Lung (tissue), 17 donors: ENCODE measurements at places on chromosomes 6 and 20. TPM values are rescaled to one million over a fixed set of nuclear protein-coding genes. Genes with fewer than 3 reads are reported as not detected.

The GABRR1 gene
- not detected for total RNA-seq

The MEP1A gene
- total RNA-seq: 0.06 TPM

DNA sequence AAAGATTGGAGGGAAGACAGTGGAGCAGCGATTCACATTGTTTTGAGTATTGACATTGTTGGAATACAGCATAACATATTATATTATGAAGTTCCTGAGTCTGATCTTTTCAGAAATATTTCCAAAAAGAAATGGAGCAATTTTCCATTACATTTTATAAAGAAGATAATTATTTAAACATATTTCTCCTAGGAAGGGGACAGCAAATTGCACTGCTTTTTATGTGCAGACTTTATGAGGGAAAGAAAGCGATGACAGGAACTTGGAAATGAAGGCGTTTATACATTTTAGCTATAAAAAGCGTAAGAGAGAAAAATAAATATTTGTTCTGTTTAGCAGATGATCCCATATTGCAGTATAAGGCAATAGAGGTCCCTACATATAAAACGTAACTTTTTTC lies 117.0 kb upstream of the EDN1 start:
- H3K27me3 ChIP-seq: no peaks in the 10 kb centered on the region
- no peak overlapping the region for H3K27ac ChIP-seq
- H3K4me3 ChIP-seq: no peak overlapping the region
- H3K36me3 ChIP-seq: no peaks in the 10 kb centered on the region
- DNase-seq: peak; percentile 23
- H3K4me1 ChIP-seq: no peaks in the 10 kb centered on the region

- no peaks in the 10 kb centered on the region for H3K27me3 ChIP-seq
- H3K27ac ChIP-seq: peak overlapping the region; percentile 37
- peak; percentile 35 for DNase-seq
- no peaks in the 10 kb centered on the region for H3K4me1 ChIP-seq
- H3K36me3 ChIP-seq: no peaks in the 10 kb centered on the region
- H3K4me3 ChIP-seq: no peak overlapping the region
Observed at GRCh38 chr6:75849329-75850025, 100.4 kb downstream of the MYO6 start.

The SUMO4 gene
- total RNA-seq: 1.7 TPM

DNA sequence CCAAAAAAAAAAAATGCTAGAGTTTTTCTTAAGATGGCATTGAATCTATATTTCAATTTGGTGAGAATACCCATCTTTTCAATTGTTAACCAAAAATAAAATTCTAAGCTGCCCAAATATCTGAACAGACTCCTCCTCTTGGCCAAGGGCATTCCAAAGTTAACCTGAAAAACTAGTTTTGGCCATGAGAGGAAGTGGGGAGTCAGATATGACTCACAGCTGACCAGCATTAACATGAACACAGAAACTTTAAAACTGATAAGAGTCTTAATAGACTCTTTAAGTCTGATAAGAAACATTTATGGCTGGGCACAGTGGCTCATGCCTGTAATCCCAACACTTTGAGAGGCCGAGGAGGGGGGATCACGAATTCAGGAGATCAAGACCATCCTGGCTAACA lies 171.3 kb downstream of the FAXC start:
- DNase-seq: no peak
- H3K27ac ChIP-seq: no peak overlapping the region
- H3K36me3 ChIP-seq: no peaks in the 10 kb centered on the region
- no peaks in the 10 kb centered on the region for H3K27me3 ChIP-seq
- H3K4me1 ChIP-seq: no peaks in the 10 kb centered on the region
- no peak overlapping the region for H3K4me3 ChIP-seq
